ENCODE measurements at places on chromosomes 11 and 22.

GRCh38 chr11:79691445-79691844 is 250.6 kb upstream of the TENM4 start:
- DNase-seq, result no peak

DNA sequence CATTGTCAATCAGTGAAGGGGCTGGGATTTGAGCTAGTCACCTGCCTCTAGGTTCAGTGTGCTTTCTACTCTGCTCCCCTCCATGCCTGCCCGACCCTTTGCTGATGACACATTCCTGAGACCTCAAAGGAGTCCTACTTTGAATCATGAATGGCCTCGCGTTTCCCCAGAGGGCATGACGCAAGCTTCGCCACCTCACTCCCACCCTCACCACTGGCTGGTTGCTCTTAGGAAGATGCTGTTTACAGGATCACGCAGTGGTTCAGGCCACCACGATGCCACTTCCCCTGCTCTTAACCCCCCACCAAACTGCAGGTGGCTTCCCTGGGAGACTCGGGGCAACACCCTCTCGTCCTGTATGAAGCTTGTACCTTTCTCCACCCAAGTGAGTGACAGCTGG is 62.9 kb upstream of the B3GAT1 start:
- DNase-seq, result no peak

DNA sequence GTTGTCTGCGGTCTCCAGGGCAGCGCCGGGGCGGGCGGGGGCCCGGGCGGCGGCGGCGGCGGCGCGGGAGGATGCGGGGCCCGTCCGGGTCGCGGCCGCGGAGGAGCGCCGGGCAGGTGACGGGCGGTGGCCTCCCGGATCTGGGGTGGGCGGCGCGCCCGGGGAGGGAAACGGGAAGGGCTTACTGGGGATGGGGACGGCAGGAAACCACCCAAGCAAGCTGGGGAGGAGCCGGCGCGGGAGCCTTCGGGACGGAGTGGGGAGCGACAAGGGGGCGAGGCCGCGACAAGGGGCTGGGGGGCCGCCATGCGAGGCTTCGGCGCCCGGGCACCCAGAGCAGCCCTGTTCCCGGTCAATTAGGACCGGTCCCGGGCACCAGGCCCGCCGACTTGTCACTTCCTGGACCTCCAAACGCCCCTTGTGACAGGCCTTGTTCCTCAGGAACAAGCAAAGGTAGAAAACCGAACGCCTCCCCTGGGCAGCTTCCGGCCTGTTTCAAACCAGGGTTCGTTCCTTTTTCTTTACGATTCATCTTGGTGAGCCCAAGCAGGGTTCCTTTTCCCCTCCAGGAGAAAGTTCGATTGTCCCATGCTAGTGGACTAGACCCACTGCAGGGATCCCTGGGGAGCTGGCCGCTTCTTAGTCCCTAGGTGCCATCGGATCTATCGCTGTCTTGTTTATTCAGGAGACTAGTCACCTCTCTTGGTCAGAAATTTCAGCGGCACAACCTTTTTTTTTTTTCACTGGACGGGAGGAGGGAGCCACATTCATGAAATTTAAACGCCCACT is 492 bp downstream of the JHY start:
- DNase-seq, result peak; percentile 62

DNA sequence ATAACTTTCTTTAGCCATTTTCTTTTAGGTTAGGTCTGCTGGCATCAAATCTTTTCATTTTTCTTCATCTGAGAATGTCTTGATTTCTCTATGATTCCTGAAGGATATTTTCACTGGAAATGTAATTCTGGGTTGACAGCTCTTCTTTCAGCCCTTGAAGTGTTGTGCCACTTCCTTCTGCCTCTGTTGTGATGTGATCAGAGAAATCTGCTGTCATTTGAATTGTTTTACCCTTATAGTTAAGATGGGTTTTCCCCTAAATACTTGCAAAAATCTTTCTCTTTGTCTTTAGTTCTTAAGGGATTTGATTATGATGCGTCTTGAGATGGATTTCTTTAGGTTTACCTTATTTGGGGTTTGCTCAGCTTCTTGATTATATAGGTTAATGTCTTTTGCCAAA is 23.0 kb downstream of the USP47 start:
- DNase-seq, result no peak

- no peak for DNase-seq
These were observed 581 bp upstream of the FBXO3 start for GRCh38 chr11:33774736-33775466.

DNA sequence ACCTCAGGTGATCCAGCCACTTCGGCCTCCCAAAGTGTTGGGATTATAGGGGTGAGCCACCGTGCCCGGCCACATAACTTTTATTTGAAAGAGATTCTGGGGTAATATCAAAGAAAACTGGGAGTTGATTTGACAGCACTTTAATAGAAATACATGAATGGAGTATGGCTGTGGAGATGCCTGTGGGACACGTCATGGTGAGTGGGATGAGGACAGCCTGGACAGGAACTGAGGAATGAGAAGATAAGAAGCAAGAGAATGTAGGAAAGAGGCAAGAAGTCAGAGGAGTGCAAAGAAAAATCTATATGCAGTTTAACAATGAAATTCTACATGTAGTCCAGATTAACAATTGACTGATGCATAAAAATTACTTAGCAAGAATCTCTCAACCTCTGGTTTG is 31.0 kb downstream of the SLC22A6 start:
- no peak for DNase-seq

- no peak for DNase-seq
These were observed 12.4 kb upstream of the KCNE3 start for GRCh38 chr11:74479732-74480123.

GRCh38 chr22:30043161-30043560 is 37.1 kb upstream of the HORMAD2 start:
- DNase-seq, result no peak

DNA sequence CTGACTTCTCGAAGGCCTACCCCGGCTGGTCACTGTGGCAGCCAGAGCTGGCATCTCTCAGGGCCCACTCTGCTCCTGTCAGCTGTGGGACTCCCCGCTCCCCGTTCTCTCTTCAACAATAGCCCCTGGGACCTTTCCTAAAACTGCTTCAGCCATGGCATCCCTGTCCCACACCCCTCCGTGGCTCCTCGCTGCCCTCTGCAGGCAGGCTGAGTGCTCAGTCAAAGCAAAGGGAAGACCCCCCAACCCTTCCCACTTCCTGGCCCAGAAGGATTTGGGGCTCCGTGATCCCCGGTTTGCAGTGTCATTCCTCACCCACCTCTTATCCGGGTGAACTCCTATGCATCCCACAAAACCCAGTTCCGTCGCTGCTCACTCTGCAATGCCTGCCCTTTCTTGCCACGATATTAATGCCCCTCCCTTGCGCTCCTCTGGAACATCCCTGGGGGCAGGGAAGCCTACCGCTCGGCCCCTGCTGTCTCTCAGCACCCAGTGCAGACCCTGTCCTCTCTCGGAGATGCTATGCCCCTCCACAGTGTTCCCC is 1.6 kb upstream of the TH start:
- no peak for DNase-seq

DNA sequence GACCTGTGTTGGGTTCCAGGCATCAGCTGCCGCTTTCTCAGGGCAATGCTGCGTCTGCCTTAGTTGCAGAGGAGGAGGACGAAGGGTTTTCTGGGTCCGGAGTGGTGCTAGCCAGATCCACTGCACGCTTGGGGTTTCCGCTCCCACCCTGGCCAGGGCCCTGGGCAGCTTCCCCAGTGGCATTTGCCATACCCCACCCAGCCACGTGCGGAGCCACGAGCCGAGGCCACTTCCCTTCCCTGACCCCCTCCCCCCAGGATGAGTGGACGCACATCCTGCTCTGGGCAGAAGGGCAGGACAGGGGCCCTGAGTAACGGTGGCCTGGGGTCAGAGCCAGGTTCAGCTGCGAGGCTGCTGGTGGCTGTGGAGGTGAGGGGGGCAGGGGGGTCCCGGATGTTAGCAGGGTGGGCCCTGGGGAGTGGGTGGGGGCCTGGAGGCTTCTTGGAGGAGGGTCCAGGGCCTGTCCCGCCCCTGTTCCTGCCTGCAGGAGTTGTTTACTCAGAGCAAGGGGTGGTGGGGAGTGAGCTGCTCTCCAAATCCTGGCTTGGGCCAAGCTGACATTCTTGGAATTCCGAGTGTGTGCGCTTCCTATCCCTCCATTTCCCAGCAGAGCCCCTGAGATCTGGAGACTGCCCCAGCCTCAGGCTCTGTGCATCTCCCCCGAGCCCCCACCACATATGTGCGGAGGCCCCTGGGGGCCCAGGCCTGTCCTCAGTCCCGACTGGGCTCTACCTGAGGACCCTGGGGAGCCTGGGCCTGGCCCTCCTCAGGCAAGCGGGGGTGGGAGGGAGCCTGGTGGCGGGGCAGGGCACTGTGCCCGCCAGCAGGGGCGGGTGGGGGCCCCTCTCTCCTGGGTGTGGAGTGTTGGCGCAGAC is 1.4 kb downstream of the TSPAN4 start:
- peak; percentile 81 for DNase-seq

GRCh38 chr22:39514373-39514973 is 5.9 kb upstream of the ATF4 start:
- no peak for DNase-seq

DNA sequence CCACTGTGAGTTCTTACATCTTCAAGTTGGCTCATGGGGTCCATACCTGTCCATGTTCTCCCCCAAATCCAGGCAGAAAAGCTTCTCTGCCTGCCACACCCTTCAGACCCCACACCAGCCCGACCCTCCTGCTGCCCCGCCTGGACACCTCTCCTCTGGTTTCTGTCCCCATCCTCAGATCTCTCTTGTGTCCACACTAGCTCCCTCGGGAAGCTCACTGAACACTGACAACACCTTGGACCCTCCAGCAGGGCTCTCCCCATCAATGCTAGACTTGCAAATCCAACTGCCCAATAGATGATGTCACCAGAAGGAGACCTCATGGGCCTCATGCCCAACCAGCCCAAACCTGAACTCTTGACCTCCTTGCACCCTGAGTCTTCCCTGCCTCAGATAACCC is 2.9 kb downstream of the SCARF2 start:
- no peak for DNase-seq

DNA sequence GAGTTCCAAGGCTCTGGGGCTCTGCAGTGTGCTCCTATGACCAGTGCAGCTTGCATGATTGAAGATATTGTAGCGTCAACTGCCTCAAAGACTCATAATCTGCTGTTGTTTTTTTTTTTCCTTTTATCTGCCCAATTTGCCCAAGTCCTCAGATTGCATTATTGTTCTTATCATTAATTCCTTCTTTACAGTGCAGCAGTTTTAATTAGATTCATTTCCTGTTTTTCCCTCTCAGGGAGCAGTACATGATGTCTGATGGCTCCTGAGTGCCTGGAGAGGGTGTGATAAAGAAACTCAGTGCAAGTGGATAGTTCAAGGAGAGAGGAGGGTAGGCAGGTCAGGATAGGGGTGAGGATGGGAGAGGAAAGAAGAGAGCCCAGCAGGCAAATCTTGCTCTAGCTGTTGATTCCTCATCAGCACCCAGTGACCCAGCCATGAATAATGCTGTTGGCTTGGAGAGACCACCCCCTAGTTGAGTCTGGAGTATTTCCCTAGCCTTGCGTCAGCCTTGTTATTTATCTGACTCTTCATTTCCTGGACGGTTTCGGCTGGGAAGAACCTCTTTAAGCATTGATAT is 219.6 kb upstream of the SESN3 start:
- no peak for DNase-seq
